ENCODE measurements at places on chromosomes 11 and 22.

GRCh38 chr22:23221351-23221804 lies 41.1 kb downstream of the BCR start:
- DNase-seq = no peak

- peak; percentile 49 for DNase-seq
Measured at GRCh38 chr11:76670485-76671236, at the start of gene LRRC32. LRRC32 (minus strand) TSS chr11:76670747; CDS start chr11:76665954, 4,793 bp downstream.

DNA sequence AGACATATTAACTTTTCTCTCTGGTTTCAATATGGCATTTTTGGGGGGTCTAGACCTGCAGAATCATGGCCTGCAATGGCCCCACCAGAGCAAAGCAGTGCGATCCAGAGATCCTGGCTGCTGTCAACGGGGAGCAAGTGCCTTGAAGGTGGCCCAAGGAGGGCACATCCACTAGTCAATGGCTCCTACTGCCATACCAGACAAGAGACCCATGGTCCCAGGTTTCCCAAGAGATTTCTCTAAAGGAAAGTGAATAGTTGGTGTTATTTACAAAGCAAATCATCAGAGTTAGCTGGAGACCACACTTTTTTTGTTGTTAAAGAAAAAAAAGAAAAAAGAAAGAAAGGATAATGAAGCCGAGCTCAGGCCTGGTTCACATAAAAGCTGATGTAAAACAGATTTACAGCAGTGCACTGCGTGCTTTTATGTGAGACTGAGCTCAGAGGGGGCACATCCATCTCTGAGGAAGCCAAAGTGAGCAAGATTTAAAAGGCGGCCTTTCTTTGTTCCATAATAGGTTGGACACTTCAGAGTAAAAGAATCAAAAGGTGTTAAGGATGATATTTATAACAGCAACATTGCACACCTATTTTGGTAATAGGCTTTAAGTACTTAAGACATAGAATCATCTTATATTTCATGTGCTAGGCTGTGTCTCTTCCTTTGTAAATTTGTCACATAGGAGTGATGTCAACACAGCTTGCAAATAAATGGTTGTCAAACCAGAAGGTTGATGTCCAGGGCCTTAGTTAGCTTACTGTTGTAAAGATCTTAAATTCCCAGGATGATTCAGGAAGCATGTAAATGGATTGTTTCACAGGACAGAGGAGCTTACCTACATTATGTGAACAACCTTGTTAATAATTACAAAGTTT lies 201.3 kb upstream of the NTM start:
- DNase-seq = no peak

GRCh38 chr11:86021377-86021776 lies 47.5 kb downstream of the PICALM start:
- DNase-seq = no peak

DNA sequence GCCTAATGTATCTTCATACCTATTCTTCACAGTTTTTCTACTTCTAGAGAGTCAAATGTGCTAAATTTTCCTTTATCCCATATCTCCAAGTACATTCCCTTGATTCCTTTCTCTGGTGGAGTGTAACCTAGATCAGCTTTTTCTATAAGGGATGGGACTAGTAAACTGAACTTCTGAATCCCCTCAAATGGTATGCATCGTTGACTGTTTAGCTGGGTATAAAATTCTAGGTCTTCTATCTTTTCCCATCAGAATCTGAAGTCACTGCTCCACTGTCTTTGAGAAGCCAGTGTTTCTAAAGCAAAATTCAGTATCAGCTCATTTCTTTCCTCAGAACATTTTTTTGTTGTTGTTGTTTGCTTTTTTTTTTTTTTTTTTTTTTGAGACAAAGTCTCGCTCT lies 1256.8 kb downstream of the BRD1 start:
- DNase-seq = no peak

GRCh38 chr22:22884888-22885840 lies 2.5 kb upstream of the IGLL5 start:
- DNase-seq = no peak

GRCh38 chr11:118229274-118229847 lies 4.5 kb upstream of the JAML start:
- no peak for DNase-seq

DNA sequence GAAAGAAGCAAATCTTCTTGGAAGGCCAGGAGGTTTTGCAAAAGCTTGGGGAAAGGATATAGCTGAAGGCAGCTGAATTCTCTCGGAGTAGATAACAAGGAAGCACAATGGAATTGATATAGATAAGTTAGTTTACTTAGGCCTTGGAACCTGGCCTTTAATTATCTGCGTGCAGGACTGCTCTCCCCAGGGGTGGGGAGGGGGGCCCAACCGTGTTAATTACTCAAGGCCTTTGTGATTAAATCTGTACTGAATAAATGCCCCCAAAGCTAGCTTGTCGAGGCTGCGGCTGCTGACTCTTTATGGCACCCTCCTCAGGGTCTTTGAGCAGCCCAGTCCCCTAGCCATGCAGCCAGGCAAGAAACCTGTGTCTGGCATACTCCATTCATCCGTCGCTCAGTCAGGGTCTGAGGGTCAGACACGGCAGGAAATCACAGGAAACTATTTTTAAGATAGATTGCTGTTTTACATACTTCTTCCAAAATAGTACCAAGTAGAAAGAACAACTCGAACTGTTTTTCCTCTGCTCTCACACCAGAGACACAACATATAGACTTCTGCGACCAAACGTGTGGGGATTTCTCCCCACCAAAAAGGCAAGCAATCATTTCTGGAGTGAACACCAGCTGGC lies 36.5 kb downstream of the MS4A2 start:
- DNase-seq = no peak

DNA sequence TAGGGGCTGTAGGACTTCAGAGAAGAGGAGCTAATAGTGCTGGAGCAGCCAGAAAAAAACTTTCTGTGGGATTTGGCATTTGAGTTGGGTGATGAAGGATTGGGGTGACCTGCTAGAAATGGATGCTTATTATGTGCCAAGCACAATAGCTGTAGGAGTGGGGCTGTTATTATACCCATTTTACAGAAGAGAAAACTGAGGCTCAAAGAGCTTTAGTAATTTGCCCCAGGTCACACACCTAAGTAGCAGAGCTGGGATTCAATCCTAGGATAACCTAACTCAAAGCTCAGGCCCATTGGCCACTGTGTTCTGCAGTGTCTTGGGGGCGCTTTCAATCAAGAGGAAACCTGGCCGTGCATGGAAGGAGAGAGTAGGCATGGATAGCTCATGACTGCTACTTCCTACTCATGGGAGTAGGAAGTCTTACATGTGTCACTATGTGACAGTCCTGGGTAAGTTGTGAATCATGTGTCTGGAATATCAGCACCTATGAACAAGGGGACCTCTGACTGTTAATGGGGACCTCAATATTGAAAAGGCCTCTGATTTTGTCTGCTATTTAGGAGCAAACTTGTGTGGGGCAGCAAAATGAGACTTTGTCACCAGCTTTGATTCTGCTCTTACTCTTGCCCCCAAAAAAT lies 6.1 kb upstream of the ELF5 start:
- no peak for DNase-seq

DNA sequence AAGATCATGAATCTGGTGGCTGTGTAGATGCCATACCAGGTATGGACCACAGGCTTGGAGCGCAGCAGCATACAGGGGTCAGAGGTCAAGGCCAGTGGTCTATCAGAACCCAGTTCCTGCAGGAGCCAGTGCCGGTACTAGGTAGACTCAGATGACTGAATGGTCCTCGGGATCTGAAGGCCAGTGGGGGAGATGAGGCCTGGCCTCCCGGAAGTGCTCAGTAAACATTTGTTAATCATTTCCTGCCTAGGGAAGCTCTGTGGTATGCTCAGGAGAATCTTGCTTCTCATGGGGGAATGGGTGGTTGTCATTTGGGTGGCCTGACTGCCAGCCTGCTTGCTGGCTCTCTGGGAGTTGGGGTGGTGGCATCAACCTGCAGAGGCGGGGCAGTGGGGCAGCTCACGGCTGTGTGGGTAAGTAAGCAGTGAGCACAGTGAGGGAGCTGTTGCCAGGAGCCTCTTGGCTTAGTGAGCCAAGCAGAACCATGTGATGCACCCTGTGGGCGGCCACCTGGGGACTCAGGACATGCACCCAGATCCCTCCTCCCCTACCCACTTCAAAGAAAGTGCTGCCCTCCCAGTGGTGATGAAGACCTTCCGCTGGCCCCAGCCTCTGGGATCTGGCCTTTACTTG lies 33.0 kb downstream of the PTPRJ start:
- DNase-seq = peak; percentile 66

- DNase-seq = no peak
Measured at GRCh38 chr11:75635066-75635862, 33.6 kb downstream of the MAP6 start.

GRCh38 chr22:36287881-36288515 lies 35.1 kb downstream of the APOL1 start:
- DNase-seq = no peak

GRCh38 chr11:120030411-120030810 lies 107.5 kb downstream of the TRIM29 start:
- no peak for DNase-seq

GRCh38 chr22:40235308-40235707 lies 57.6 kb downstream of the TNRC6B start:
- no peak for DNase-seq

DNA sequence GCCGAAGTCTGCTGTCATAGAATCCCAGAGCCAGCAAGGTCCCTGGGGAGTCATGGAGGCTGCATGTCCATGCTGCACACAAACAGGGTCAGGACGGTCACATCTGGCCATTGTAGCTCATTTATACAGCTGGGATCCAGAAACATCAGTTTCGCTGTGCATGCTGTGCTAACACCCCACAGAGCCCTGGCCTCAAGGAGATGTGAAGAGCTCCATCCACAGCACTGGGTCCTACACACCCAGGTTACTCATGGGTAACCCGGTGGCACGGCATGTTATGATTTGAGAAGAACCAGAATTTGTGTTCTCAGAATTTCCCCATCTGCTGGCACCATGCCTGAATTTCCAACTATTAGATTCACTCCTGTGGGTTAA lies 146.3 kb upstream of the ARHGAP20 start:
- no peak for DNase-seq

- no peak for DNase-seq
Measured at GRCh38 chr22:37739035-37739434, 42.2 kb downstream of the TRIOBP start.

DNA sequence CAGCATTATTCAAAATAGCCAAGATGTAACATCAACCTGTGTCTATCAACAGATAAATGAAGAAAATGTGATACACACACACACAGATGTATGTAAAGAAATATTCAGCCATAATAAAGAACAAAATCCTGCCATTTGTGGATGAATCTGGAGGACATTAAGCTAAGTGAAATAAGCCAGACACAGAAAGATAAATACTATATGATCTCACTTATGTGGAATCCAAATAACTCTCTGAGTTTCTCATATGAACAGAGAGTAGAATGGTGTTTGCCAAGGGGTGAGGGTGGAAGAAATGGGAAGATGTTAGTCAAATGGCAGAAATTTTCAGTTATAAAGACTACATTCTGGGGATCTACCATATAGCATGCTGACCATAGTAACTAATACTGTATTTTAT lies 224.2 kb downstream of the GUCY1A2 start:
- DNase-seq = no peak

GRCh38 chr11:12116425-12117032 lies 6.1 kb downstream of the MICAL2 start:
- no peak for DNase-seq

DNA sequence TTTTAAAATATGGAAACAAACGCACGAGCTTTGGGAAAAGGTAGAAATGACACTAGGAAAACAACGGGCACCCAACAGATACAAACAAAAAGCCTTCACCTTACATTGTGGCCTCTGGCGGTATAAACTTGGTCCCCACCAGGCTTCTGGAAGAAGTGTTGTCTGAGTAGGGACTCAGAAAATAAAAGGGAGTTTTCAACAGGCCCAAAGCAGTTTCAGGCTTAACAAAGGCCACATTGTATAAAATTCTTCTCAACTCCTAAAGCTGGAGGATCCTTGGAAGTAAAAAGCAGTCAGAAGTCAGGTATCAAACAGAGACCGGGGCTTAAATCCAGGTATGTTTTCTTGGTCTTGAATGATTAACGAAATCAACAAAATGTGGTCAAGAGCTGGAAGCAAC lies 61.0 kb downstream of the LARGE1 start:
- DNase-seq = no peak

DNA sequence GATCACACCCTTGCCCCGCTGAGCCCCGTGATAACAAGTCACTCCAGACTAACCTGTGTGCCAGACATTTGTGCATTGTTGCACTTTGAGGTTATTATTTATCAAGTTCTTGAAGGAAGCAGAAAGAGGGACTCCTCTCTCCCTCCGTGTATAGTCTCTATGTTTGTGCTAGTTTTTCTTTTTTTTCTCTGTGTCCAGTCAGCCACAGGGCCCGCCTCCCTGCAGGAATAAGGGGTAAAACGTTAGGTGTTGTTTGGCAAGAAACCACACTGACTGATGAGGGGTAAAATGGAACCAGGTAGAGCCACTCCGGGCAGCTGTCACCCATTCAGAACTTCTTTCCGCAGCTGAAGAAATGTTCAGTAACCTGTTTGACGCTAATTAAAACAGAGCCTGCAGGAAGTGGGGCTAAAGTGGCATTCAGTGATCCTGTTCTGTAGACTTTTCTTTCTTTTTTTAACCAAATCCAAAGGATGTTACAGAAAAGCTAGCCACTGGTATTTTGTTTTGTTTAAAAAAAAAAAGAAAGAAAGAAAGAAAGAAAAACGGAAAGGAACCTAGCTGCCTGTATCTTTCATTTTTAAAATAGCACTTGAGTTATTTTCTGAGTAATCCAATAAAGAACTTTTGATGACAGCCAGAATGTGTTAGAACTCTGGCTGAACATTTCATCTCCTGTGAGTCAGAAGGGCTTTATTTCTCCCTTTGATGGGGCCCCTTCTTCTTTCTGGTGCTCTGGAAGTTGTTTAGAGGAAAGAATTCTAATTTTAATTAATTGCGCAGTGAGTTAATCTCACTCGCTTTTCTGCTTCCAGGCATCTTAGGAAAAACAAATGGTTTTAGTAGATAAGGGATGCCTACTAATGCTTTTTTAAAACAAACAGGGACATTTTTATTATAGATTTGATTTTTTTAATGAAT lies 58.2 kb downstream of the COMMD9 start:
- DNase-seq = no peak

- DNase-seq = no peak
Measured at GRCh38 chr22:28977481-28977971, 84.1 kb downstream of the C22orf31 start.

DNA sequence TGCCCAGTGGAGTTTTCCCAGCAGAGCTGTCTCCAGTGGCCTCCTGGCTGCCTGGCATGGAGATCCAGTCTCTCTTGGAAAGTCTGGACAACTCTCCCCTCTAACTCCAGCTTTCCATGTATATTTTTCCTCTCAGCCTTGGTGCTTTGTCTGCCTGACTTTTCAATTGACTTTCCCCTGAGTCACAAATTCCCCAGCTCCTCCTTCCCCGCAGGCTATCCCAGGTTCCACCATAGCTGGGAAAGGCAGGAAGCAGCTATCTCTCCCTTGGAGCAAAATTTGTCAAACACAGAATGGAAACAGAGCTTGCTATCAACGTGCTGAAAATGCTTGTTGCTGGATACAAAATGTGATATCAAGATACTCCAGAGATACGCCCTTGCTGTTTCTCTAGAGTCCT lies 384.8 kb downstream of the TMEM135 start:
- no peak for DNase-seq

DNA sequence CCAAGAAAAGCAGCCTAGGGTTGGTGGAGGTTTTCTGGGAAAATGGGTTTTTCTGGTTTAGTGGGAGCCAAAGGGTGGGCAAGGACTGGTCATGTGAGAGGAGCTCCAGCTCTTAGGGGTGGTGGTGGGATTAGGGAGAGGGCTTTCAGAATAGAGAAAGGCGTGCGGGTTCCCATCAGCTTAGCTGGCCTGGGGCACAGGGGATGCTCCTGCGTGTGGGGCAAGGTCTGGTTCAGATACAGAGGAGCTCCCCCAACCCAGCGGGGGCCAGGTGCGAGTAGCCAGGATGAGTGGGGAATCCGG lies 644 bp downstream of the TMEM134 start:
- DNase-seq = no peak

Data from CD8-positive, alpha-beta T cell (primary cell).